CD4-positive, alpha-beta T cell treated with Interleukin-17A for 4 hours (primary cell): ENCODE measurements at places on chromosomes 3 and 15.

DNA sequence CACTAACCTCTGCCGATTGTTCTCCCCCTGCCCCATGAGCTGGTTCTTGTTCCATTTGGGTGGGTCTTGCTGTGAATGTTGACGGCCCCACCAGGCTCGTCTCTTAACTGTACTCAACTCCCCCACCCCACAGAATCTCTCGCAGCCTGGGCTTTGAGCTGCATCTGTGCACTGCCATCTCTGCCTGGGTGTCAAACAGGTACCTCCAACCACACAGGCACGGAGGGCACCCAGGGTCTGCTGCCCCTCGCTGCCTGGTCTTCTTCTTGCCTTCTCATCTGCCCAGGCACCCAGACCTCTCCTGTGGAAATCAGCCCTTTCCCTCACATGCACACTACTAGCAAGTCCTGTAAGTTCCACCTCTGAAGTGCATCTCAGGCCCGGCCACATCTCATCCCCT, 10.1 kb downstream of the TLR9 start:
- DNase-seq: no peak

DNA sequence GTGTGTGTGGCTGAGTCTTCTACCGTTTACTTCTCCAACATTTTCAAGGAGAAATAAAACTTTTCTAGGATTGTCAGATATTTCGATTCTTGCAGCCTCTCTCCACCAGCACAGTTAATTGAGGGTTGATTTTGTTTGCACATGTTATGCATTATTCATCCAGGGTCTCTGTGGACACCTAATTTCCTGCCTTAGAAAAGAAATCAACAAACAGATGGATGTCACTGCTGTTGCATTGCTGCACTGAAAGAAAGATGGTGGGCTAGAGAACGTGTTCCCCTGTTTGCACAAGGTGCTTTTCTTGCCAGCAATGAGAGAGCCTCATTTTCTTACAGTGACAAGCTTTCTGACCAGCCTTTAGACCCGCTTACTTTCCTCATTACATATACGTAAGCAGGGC, 150.0 kb downstream of the CLSTN2 start:
- no peak for DNase-seq

- no peak for DNase-seq
Observed at GRCh38 chr15:38878026-38878425, 313.4 kb upstream of the RASGRP1 start.

DNA sequence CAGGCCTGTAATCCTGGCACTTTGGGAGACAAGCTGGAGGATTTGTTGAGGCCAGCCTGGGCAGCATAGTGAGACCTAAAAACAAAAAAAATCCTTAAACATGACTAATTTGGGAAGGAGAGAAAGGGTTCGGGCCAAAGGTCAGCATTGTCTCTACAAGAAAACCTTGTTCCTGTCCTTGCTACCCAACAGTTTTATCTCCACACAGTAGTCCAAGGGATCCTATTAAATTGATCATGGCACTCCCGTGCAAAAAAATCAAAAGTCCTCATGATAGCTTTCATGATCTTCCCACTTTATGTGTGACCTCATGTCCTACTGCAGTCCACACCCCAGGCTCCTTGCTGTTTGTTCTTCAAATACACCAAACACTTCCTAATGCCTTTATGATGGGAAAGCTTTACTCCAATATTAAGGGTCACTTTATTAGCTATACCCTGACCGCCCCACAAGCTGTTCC, 4.2 kb downstream of the RPL15 start:
- DNase-seq: no peak

- DNase-seq: no peak
Observed at GRCh38 chr15:88745696-88746095, 57.5 kb upstream of the ACAN start.

DNA sequence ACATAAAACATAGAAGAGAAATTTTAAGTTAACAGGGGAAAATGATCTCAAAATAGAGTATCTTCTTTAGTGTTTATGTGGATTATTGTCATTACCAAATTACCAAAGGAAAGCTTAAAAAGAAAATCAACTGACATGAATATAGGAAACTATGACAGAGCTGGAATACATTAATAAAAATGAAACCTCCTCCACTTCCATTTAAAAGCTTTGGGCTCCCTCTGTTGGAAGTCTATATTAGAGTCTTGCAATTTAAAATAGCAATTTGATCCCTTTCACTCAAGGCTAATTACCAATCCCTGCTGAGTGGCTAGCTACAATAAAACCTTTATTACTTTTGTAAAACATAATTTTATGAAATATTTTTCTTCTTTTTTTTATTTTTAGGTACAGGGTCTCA, 61.4 kb upstream of the IMPG2 start:
- DNase-seq: no peak

GRCh38 chr3:132236701-132237651, 80.2 kb upstream of the ACP3 start:
- no peak for DNase-seq

GRCh38 chr3:117874028-117874690, 1160.5 kb downstream of the IGSF11 start:
- no peak for DNase-seq

GRCh38 chr15:93268066-93268465, 179.1 kb upstream of the RGMA start:
- DNase-seq: no peak

GRCh38 chr15:100939791-100940190, 20.6 kb downstream of the LRRK1 start:
- DNase-seq: no peak

DNA sequence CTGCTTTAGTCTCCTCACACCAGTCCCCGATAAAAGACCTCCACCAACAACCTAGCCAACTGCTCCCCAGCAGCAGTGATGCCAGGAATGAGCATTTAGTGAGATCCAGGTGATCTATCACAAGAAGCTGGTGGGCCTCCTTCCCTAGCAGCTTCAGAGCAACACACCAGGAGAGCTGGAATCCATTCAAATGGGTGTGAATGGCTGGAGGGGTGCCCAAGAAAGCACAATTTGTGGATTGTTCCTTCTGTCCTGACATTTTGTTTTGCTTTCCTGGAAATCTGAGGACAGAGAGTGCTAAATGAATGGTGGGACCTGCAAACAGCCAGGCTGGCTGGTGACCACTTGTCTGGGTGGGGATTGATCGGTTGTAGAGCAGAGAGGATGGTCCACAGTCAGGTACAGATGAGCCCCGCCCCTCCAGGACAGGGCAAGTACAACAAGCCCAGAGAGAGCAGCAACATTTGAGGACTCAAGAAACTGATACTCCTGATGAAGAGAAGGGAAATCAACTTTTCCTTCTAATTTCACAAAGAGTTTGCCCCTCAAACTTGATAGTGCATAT, 316.8 kb downstream of the VPS13C start:
- no peak for DNase-seq

DNA sequence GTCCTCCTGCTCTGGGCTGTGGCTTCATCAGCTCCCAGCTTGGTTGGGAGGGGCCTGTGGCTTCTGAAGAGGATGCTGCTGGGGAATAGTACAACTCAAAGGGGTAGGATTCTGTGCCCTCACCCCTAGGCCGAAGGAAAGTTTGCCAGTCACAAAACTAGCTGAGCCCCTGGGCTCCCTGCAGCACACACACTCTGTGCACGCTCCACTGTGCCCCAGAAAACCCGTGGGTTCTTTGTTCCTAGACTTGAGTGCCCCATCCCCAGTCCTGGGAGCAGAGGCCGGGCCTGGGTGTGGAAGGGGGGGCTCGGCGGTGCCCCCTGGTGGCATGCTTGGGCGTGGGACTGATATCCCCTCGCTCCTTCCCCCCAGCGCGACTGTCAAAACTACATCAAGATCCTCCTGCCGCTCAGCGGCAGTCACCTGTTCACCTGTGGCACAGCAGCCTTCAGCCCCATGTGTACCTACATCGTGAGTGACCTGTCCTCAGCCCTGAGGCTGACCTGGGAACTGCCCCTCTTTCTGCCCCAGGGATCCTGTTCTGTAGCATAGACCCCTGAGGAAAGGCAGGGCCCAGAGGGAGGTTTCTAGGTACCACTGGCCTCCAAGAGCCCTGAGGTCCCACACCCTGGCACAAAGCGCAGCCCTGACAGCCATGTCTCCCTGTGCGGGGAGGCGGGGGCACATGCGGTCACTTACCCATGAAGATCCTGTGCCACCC, 14.2 kb downstream of the CIB1 start:
- DNase-seq: peak; percentile 78

GRCh38 chr3:122962149-122962548, 65.4 kb downstream of the SEMA5B start:
- no peak for DNase-seq

DNA sequence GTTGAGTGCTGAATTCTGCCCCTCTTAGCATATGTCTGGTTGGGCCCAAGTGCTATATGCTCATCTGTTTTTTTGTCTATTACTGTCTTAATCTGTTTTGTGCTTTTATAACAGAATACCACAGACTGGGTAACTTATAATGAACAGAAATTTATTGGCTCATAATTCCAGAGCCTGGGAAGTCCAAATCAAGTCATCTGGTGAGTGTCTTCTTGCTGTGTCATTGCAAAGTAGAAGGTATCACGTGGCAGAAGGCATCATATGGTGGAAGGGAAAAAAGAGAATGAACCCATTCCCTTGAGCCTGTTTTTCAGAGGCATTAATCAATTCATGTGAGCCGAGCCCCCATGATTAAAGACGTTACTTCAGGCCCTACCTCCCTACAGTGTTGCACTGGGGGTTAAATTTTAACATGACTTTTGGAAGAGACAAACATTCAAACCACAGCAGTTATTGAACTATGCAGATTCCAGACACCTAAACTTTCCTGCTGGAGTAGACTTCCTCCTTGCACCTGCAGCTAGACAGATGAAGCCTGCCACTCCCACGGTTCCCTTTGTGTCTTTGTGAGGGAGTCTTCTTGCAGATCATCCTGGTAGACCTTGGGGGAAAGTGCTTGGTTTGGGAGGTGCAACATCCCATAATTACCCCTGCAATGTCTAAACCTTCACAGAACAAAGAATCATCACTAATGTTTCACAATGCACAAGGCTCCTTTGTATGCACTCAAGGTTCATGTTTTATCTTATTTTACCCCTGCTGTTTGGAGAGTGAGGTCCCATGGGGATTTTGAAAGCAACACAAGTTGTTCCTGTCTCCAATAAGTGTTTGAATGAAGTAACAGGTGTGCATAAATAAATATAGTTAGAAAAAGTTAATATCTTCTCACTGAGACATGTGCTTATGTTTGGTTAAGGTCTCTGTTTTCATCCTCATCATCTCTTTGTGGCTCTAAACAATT, 64.7 kb upstream of the XCR1 start:
- no peak for DNase-seq

DNA sequence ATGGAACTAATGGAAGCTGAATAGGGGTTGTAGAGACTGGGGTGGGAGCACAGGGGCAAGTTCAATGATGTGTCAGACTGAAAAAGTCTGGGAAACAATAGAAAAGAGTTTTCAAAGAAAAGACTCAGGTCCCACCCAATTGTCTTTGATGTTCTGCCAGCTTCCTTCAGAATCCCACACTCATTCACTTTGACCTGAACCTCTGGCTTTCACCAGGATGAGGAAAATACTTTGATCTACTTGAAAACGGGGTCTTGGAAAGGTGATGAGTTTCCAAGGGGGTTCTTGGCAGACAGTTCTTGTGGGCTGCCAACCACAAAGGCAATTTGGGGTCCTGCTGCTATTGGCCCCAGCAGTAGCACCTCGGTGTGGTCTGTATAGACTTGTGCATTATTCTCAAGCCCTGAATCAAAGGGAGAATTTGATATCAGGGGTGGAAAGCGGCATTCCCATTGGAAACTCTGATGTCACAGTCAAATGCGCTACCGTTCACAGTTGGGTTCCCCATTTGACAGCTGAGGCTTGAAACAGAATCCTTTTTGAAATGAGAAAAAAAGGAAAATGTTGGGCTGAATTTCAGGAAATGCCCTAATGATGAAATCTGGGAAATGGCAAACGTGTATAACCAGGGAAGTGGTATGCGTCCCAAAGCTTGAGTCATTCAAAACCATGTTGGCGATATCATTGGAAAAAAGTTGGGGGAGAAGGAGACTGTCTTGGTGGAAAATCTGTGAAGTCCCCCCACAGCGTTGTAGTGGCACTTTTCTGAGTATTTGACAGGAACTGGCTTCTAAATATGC, 229.2 kb upstream of the LRTM1 start:
- no peak for DNase-seq

DNA sequence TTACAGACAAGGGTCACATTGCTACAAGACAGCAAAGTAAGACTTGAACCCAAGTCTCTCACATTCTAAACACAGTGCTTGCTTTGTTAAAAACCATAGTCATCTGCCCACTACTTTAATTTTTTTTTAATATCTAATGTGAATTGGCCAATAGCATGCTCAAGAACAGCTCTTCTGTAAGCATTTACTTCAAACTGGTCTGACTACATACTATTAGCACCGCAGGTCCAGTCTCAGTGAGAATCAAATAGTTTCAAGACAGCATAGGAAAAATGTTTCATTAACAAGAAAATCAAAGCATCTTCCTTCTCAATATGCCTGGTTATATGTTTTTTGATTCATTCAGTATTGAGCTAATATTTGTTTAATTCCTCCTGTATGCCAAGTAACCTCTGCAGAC, 419.9 kb downstream of the ERC2 start:
- no peak for DNase-seq

GRCh38 chr3:39879581-39879980, 70.2 kb downstream of the MYRIP start:
- DNase-seq: no peak

DNA sequence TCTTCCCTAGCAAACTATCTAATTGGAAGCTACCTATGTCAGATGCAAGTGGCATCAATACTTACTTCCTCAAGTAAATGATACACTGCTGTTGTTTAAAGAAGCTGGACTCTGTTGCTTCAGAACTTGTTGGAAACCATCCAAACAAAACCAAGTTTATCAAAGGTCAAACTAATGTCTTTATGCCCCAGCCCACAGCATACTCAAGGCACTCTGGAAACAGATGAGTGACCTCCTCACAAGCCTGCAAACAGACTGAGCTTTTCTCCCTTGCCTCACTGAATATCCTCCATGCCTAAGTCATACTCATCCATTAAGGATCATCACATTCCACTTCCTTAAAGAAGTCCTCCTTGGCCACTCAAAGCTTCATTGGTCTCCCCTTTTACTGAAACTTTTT, 107.4 kb upstream of the ACP3 start:
- DNase-seq: no peak

DNA sequence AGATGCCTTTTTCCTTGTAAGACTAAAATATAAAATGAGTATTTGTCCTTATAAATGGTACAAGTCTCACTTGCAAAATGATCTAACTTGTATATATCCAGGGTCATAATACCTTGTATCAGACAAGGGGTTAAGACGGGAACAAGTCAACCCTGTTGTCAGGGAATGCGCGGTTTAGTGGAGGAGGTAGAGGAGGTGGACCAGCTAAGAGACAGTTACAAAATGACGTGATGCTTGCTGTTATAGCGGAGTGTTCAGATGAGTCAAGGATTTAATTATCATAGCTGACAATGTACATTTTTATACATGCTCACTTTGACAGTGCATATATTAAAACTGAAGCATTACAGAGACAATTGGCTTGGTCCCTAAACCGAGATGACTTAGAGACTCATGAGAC, 26.8 kb upstream of the KLHL25 start:
- DNase-seq: no peak

GRCh38 chr15:71687902-71688508, 122.3 kb upstream of the NR2E3 start:
- DNase-seq: no peak
